ENCODE measurements at places on chromosomes 5 and 9.
A peak's percentile ranks its signal among the peaks of the same experiment; 100 is the strongest.

DNA sequence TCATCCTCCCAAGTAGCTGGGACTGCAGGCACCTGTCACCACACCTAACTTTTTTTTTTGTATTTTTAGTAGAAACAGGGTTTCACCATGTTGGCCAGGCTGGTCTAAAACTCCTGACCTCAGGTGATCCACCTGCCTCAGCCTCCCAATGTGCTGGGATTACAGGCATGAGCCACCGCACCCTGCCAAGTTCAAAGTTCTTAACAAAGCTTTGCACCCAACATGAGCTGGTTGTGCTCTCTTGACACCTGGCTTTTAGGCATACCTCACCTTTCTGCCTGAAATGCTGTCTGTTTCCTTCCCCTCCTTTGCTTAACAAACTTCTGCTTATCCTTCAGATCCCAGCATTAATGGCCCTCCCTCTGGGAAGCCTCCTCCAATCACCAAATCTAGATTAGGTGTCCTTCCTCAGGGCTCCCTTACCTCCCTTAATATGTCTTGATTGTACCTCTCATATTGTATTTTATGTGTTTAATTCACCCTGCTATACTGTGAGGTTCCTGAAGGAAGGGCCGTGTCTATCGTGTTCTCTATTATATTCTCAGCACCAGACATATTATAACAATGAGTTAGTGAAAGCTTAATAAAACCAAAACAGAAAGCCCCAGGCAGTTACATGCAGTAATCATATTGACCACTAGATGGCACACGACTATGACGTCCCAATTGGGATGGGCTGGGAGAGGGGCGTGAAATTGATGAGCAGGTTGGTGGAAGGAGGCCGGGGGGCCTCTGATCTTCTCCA is 62.9 kb upstream of the PPARGC1B start:
- no peak for DNase-seq

- DNase-seq: no peak
Measured at GRCh38 chr5:39063037-39063436, 11.2 kb downstream of the RICTOR start.

GRCh38 chr9:36999728-37000333 is 34.2 kb downstream of the PAX5 start:
- no peak for DNase-seq

- DNase-seq: no peak
Measured at GRCh38 chr9:95120781-95121370, 196.6 kb downstream of the FANCC start.

DNA sequence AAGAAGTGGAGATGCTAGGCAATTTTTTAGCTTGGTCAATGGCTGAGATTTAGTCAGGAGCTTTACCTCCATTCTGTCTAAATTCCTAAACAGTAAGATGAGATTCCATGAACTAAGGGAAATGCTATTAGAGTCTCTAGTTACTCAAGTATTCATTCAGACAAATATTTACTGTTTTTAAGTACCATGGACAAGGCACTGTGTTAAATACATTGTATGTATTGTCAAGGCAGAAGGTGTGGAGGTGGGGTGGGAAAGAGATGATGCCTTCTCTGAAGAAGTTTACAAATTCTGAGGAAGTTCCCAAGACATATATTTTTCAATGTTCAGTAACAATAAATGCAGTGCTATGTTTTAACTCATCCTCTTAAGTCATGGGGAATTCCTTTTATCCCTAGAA is 459.9 kb upstream of the NMUR2 start:
- DNase-seq: no peak

DNA sequence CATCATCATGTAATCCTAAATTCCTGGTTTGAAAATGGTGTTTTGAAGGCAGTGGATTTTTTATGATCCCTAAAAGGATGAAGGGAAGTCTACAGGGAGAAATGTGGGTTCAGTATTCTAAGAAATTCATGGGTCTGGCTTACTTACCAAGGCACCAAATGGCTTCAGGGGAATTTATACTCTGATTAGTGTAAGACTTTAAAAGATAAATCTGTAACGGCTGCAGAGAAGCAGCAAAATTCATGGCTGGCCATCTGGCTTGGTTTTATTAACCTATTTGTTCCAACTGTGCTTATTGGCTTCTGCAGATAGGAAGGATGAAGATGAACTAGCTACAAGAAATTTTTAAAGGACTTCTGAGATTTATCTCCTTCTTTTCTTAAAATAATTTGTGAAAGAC is 222.8 kb downstream of the TENT4A start:
- DNase-seq: no peak

- no peak for DNase-seq
Measured at GRCh38 chr9:89153232-89154017, 25.2 kb downstream of the SHC3 start.

DNA sequence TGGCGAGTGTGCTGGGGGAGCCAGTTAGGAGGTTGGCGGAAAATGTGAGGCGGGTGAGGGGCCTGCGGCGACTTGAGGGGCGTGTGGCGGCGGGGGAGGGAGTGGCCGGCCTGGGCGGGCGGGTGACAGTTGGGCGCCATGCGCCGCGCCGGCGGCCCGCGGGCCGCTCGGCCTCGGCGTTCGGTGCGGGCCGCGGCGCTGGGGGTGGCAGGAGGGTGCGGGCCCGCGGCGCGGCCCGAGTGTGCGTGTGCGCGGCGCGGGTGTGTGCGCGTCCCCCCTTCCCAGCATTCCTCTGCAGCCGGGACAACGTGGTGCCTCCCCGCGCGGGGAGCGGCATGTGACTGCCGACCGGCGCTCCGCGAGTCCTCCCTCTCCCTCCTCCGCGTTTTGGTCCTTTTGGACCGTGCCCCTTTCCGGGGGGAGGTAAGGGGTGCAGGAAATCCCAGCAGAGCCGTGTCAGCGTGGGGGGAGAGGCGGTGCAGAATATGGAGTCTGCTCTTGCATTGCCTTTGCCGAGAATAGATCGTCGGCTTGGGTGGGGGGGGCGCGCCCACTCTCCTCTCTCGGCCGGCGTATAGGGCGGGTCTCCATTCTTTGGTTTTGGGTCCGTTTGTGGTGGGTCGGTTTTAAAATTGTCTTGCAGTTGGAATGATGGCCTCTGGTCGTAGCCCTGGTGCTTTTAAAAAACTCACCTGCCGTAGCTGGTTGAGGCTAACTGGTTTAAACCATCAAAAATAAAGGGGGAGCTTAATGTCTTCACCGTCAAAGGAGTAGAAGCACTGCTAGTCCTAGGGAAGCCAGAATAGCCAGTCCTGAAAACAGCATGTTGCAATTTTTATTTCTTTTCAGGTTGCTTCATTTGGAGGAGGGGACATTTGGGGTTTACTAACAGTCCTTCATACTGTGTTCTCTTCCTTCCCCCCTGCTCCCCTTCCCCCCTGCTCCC is 2.0 kb downstream of the LARP1 start:
- peak; percentile 30 for DNase-seq

GRCh38 chr5:52796516-52797103 is 8.9 kb downstream of the ITGA1 start:
- DNase-seq: no peak

- no peak for DNase-seq
Measured at GRCh38 chr5:98401656-98402055, 371.8 kb upstream of the RGMB start.

GRCh38 chr9:126057121-126057825 is 269.4 kb upstream of the MVB12B start:
- no peak for DNase-seq

DNA sequence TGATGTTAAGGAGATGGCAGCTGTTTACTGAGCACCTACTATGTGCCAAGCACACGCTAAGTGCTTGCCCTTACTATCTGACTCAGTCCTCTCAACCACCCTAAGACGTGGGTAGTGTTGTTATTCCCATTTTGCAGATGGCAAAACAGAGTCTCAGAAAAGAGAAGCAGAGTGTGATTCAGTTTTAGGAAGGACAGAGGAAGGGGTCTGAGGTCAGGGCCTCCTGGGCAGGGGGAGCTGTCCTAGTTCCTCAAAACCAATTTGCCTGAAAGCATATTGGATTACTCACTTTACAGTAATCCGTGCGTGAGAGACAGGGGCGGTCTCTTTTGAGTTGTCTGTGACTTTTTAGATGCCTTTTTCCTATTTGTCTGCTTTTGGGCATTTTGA is 23.2 kb downstream of the DNM1 start:
- DNase-seq: no peak

- DNase-seq: no peak
Measured at GRCh38 chr5:178356431-178356872, 123.8 kb upstream of the PHYKPL start.

DNA sequence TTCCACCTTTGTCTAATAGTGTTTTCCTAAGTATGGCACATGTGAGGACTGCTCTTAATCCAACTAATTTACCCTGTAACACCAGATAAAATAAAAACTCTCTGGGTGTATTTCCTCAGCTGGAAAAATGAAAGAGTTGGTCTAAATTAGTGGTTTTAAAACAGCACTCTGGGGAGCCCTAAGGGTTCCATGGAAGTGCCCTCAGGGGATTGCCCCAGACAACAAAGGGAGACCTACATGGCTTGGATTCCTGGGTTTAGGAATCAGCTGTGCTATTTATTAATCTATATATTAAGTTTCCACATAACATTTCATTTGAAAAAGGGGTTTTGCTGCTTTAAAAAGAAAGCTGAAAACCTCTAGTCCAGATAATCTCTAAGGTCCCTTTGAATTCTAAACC is 20.2 kb downstream of the ADAMTS6 start:
- DNase-seq: no peak

GRCh38 chr9:133144142-133144903 is 19.4 kb downstream of the GBGT1 start:
- peak; percentile 93 for DNase-seq

GRCh38 chr5:160616712-160617497 is 195.2 kb downstream of the PTTG1 start:
- DNase-seq: no peak

GRCh38 chr5:165780901-165781300 is 2275.5 kb downstream of the MAT2B start:
- DNase-seq: no peak

DNA sequence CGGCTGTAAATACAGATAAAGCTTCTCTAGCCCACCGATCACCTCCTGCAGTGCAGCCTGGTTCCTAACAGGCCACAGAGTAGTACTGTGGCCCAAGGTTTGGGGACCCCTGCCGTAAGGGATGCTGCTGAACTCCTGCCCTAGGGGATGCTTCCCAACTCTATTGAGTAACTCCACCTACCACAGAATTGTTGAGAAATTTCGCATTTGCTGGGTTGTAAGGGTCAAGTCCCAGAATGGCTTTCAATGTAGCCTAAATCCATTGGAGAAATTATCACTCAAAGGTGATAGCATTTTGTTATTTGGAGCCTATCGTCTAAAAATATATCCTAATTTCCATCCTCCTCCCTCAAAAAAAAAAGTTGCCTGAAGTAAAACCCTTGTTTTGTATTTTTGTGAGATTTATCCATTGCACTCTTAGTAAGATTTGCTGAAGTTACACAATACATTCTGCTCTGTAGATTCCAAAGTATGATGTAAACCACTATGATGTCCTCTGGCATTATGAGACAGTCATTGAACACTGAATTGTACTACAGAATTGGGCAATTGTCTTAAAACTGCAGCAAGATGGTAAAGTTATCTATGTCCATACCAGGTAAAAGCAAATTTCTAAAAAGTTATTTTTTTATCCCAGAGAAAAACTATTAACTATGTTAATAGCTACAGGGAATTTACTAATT is 14.0 kb downstream of the ACTBL2 start:
- DNase-seq: no peak

DNA sequence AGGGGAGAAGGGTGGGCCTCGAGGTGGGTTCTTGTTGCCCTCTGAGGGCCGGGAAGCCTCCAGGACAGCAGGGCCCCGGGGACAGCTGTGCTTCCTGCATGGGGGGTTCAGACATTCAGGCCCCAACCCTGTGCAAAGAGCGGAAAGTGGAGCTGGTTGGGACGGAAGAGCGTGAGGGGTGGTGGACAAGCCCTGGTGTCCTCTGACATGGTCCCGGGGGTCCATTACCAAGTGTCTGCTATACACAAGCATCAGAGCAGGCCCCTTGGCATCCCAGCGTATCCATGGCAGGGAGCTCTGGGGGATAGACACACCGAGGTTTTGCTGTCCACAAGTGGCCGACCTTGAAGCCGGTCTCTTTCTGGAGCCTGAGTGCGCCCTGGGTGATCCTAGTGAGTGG is 9.3 kb downstream of the PLPP7 start:
- DNase-seq: no peak

GRCh38 chr9:104772714-104773510 is 9.0 kb downstream of the NIPSNAP3B start:
- no peak for DNase-seq

GRCh38 chr5:137648361-137648760 is 87.5 kb downstream of the KLHL3 start:
- DNase-seq: no peak

DNA sequence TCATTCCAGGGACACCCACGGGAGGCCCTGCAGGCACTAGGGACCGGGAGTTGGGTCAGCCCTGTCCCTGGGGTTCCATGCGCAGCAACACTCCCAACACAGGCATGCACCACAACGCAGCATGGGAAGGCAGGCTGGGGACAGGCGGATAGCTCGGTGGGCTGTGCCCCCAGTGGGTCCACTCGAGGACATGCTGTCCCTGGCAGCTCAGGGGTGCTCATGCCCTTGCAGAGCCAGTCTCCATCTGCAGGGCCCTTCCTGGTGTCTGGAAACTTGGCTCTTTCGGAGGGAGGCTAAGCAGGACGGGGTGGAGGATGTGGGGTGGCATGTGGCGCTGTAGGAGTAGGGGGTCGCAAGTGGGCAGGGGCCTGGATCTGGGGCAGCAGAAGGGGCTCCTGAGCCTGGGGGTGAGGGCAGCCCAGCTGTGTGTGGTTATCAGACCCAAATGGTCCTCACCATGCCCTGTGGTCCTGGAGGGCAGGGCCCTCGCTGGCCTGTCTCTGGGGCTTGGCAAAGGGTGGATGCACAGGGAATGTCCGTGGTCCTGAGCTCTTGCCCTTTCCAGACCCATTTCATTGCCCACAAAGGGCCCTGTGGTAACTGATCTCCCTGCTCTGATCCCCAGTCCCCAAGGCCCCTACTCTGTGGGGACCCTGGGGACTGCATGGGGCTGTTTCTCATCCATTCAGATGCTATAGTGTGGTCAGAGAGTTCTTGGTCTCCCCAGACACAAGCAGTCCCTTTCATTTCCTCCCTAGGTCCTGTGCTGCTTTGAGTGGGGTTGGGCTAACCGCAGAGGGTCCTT is 90.3 kb upstream of the PHYKPL start:
- DNase-seq: no peak

DNA sequence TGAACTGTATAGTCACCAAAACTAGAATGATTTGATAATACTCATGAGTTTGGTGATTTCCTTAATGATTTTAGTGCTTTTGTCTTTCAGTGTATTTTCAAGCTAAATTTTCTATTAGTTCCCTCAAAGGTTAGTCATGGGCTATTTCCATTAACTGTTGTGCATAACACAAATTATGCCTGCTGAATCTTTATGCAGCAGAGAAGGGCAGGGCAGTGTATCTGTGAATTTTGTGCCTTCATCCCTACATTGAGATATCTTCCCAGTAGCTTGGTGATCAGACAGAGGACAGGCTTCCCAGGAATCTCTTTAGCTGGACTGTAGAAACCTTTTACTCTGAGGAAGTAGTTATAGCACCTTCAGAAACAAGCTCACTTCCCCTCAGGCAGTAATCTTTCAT is 1036.9 kb downstream of the EFNA5 start:
- no peak for DNase-seq

GRCh38 chr9:75471549-75472114 is 383.3 kb downstream of the OSTF1 start:
- DNase-seq: no peak
